Right lung (tissue), 10 donors: ENCODE measurements at places on chromosomes 12 and 14. TPM values are rescaled to one million over a fixed set of nuclear protein-coding genes. Genes with fewer than 3 reads are reported as not detected.

Gene EFS
- polyA plus RNA-seq: 44.7 TPM

- DNase-seq: no peak
Observed at GRCh38 chr14:102408724-102409123, 46.0 kb downstream of the TECPR2 start.

DNA sequence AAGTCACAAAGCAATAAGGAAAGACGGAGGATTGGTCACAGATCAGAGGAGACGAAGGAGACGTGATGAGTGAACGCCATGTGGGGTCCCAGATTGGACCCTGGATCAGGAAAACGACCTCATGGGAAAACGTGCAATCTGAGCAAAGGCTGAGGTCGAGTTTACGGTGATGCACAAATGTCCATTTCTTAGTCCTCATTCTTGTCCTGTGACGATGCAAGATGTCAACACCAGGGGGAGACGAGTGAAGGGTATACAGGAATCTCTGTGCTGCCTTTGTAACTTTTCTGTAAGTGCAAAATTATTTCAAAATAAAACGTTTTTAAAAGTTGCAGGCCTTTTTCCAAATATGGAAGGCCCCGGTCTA lies 329.8 kb downstream of the MED13L start:
- DNase-seq: no peak

GRCh38 chr12:131511391-131511802 lies 199.5 kb upstream of the SFSWAP start:
- no peak for DNase-seq

- DNase-seq: no peak
Observed at GRCh38 chr12:67370979-67371378, 101.8 kb downstream of the CAND1 start.

Gene CLEC6A
- polyA plus RNA-seq: not detected

DNA sequence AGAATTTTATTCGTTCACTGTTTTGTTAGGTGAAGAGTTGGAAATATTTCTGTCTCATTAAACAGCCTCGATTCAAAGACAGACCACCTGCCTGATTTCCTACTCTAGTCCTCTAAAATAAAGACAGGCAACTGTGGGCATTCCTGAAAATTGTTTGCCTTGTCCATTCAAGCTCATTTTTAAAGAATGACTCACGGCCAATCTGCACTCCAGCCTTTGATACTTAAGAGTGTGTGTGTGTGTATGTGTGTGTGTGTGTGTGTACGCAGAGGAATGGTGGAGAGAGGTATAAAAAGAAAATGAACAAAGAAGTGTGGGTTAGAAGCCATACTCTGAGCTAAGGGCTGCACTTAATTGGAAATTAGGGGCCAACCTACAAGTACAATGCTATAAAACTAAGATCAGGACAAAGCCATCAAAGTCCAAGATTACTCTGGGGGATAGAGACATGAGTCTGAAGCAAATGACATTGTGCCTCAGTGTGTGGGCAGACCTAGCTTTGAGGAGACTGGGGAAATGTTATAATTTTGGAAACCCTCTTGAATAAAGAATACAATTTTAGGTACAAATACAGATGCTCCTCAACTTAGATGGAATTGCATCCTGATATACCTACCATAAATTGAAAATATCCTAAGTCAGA lies 45.6 kb upstream of the SOCS2 start:
- no peak for DNase-seq

Gene HHIPL1
- polyA plus RNA-seq: 1.9 TPM

Gene ADAM21
- polyA plus RNA-seq: 1.0 TPM

DNA sequence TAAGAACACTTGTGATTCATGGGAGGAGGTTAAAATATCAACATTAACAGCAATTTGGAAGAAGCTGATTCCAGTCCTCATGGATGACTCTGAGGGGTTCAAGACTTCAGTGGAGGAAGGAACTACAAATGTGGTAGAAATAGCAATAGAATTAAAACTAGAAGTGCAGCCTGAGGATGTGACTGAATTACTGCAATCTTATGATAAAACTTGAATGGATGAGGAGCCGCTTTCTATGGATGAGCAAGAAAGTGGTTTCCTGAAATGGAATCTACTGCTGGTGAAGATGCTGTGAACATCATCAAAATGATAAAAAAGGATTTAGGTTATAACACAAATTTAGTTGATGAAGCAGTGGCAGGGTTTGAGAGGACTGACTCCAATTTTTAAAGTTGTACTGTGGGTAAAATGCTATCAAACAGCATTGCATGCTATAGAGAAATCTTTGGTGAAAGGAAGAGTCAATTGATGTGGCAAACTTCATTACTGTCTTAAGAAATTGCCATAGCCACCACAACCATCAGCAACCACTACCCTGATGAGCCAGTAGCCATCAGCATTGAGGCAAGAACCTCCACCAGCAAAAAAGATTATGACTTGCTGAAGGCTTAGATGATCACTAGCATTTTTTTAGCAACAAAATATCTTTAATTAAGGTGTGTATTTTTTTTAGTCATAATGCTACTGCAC lies 25.9 kb upstream of the MTERF2 start:
- DNase-seq: no peak

Gene TIGAR
- polyA plus RNA-seq: 2.4 TPM

Gene ETFBKMT
- 4.3 TPM for polyA plus RNA-seq

- DNase-seq: no peak
Observed at GRCh38 chr14:103867523-103867953, 20.2 kb upstream of the PPP1R13B start.

Gene ERBB3
- 97.1 TPM for polyA plus RNA-seq

Gene NPFF
- polyA plus RNA-seq: 0.45 TPM

DNA sequence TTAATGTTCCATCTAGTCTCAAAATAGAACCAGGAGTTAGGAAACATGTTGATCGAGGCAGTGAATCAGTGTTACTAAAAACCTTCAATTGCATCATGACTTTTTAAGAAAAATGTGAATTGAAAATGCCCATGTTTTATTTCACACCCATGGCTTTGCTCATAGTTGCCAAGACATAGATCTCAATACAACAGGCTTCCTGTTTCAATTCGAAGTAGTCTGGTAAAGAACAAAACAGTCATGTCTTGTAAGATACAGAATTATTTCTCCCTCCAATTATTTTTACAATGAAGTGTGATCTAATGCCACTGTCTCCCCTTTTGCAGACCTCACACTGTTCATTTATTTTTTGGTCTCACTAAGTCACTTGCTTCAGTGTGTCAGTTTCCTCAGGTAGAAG lies 44.6 kb upstream of the FAR2 start:
- no peak for DNase-seq

Gene ANO2
- polyA plus RNA-seq: 3.3 TPM

- DNase-seq: no peak
Observed at GRCh38 chr12:14471497-14471896, 96.2 kb downstream of the PLBD1 start.

Gene BATF
- polyA plus RNA-seq: 0.90 TPM

Gene DDN
- polyA plus RNA-seq: 0.54 TPM

DNA sequence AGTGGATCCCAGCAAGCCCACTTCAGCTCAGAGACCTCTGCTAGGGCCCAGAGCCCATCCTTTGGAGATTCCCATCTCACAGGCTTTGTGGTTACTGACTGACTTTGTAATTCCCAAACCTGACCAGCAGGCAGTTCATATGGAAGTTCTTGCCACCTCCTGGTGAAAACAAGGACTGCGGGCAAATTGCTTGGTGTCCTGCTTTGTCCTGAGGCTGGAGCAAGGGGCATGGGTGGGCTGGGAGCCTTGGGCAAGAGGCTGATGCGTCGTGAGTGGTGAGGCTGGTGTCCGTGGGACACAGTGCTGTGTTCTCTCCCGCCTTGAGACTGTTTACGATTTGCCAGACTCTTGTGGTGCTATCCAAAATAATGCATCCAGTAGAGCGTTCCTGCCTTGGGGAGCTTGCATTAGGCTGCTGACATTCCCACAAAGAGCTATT lies 91.0 kb downstream of the LRRC74A start:
- no peak for DNase-seq

Gene EXOC3L4
- polyA plus RNA-seq: 5.2 TPM

- peak; percentile 71 for DNase-seq
Observed at GRCh38 chr12:100127766-100128511, 14.7 kb downstream of the BLTP3B start.

DNA sequence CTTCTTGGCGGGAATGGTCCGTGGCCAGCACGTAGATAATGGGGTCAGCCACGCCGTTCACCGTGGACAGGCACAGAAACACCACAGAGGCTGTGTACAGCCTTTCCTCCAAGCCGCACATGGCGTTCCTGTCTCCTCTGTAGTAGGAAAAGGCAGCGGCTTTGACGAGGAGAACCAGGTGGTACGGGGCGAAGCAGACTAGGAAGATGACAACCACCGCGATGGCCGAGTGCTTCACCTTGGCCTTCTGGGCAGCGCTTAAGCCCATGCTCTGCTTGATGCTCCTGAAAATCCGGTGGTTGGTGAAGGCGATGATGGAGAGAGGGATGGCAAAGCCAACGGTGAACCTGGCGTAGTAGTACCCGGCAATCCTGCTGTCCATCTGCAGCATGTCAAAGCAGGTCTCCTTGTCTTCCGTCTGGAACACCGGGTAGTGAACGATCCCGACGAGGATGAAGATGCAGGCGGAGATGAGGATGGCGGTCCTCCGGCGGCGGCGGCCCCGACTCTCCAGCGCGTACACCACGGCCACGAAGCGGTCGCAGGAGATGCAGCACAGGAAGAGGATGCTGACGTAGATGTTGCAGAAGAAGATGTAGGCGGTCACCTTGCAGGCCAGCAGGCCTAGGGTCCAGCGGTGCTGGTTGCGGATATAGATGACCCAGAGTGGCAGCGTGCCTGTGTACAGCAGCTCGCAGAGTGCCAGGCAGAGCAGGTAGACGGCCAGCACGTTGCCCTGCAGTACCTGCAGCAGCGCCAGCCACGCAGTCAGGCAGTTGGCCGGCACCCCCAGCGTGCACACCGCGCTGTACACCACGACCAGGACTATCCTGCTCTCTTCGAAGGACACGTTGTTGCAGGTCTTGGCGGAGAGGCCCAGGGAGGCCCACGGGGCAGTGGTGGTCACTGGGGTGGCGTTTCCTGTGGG lies 13.8 kb downstream of the GPR132 start:
- no peak for DNase-seq

Gene CREBL2
- polyA plus RNA-seq: 28.6 TPM

Gene GNG2
- polyA plus RNA-seq: 77.5 TPM

DNA sequence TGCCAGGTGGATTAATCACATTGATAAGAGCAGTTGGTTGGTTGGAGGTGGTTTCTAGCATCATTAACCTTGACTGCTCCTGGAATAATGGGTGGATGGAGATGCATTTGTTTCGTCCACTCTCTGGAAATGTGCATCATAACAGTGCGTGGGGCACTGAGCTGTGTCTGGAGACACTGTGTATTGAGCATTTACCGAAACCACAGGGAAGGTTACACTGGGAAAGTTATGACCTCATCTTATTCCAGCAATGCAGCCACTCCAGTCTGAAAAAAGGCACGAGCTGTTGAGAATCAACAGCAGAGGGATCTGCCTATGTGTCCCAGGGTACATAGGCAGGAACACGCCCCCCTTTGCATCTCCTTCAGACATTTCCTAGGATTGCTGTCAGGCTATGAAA lies 27.2 kb downstream of the RNFT2 start:
- no peak for DNase-seq

Gene SIX1
- polyA plus RNA-seq: 1.2 TPM

- no peak for DNase-seq
Observed at GRCh38 chr12:88057994-88058718, 29.0 kb upstream of the C12orf50 start.

- DNase-seq: peak; percentile 30
Observed at GRCh38 chr12:1590221-1590979, 4.0 kb downstream of the FBXL14 start.

DNA sequence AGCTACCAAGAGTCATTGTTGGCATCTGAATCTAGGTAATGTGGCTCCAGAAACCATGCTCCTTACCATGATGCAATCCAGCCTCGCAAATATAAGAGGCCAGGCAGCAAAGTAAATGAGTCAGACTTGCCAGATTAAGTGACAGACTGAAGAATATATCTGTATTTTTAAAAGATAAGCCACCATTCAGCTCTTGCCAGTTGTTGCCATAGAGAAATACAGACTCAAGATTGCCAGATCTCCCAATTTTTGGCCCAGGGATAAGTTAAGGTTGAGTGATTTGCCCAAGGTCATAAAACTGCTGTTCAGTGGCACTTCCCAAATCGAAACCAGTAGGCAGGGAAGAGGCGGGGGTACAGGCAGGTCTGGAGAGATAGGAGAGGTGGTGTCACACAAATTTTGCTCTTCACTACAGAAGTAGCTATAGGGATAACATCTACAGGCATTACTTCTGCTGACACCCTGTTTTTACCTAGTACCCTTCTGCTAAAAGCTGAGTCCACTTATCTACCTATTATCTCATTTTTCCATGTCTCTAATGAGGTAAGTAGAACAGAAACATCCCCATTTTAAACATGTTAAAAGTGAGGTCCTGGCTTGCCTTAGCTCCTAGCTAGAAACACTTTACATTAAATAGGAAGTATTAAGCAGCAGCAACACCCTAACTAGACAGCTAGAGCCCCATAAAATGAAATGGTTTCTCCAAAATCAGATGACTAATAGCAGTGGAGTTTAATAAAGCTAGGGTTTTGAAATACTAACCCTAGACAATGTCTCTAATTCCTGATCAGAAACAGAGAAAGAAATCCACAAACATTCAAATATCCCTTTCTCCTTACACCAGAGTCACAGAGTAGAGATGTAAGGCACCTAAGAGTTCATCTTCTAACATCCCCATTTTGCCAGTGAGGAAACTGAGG lies 19.5 kb downstream of the DCAF5 start:
- DNase-seq: peak; percentile 15

DNA sequence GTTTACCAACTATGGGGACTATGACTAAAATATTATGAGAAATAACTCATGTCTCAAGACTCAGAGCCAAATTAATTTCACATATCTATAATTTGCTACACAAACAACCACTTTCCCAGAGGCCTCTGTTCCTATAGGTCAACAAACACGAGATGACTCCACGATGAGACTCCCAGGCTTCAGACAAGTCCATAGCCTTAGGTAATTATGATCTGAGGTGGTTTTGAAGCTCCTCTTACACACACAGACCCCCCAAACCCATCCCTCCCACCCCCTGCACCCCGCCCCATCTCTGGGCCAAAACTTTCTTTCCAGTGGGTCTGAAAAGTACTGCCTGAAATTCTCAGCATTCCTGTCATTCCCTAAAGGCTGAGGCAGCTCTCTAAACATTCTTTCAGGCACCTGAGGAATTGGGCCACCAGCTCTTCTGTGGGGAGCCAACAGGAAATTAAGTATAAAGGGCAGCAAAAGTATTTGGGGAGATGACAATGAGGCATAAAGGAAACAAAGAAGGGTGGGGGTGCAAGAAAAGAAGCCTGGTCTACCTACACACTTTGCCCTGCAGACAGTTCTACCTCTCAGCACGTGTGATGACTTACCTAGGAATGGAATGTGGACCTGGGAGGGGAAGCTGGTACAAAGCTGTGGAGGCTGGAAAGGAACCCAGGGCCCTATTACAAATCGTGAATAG lies 143.6 kb downstream of the PAWR start:
- DNase-seq: no peak

- no peak for DNase-seq
Observed at GRCh38 chr12:126862500-126862899, 1404.5 kb upstream of the TMEM132C start.
